T-helper 17 cell (primary cell): ENCODE measurements at places on chromosomes 7 and 10. TPM values are rescaled to one million over a fixed set of nuclear protein-coding genes. Genes with fewer than 3 reads are reported as not detected.

DNA sequence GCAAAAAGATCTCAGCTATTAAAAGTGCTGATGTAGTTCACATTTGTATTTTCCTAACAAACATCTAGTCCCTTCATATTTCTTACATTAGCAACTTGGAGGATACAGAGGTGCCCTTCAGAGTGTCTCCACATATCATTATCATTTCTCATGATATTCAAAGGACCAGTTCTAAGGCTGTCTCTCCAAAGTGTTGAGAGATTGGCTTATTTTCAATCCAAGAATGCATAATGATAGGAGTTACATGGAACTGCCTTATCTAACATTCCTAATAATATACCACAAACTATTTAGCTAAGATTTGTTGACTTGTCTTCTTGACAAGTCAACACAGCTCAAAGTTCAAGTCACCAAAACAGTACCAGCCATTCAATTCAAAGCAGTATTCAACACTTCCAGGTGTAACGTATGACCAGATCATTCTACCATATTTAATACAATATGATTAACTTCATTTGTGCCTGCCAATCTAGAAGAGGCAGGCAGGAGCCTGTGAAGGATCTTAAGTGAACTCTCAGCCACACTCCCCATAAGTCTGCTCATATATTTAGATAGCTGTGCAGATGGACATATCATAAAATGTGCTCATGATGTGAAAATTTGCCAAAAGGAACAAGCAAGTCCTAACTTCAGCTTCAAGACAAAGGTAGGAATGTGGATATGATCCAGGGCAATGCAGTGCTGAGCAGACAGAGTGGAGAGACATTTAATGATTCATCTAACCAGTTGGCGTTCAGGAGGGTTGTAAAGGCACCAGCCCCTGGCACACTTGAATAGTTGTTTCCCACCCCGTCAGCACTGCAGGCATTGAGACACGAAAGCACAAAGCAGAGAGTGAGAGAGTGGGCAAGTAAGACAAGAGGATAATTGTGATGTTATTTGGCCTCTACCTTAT is 108.3 kb downstream of the MTERF1 start:
- H3K27ac ChIP-seq, result no peak overlapping the region
- DNase-seq, result no peak
- H3K36me3 ChIP-seq, result no peaks in the 10 kb centered on the region
- no peak overlapping the region for H3K4me3 ChIP-seq
- no peaks in the 10 kb centered on the region for H3K27me3 ChIP-seq

DNA sequence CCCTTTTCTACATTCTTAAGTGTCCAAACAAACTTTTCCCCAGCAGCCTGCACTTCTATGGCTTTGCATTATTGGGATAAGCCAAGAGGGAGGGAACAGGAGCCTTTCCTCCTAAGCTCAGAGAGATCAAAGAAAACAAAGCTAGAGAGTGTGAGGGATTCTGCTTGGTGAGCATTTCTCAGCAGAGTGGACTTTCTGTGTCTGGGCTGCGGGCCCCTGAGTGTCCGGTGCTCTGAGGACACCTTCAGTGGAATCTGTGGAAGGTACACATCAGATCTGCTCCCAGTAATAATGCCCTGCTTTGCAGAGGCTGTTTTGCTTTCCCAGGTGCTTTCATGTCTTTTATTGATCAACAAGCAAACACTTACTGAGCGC is 50.2 kb downstream of the KCNMA1 start:
- peaks cover 11% of the 10 kb centered on the region for H3K27me3 ChIP-seq
- H3K4me3 ChIP-seq, result no peak overlapping the region
- peaks cover 4% of the 10 kb centered on the region for H3K4me1 ChIP-seq
- H3K27ac ChIP-seq, result no peak overlapping the region
- no peak for DNase-seq

DNA sequence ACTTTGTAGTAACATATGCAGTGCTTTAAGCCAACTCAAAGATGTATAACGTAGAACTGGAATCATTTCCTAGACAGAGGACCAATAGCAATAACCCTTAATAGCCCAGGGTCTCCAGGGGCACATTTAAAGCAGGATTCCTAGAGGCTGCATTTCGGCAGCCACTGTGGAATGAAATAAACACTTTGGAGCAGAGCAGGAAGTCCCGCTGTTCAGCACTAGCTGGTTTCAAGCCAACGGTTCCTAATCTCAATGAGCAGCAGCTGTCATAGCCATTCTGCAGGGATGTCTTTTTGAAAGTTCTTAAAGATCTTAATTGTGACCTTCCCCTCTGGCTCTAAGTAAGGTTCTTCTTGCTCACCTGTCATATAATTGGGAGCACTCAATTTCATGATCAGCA is 18.4 kb upstream of the MACROH2A2 start:
- DNase-seq, result no peak
- no peak overlapping the region for H3K4me3 ChIP-seq
- H3K27ac ChIP-seq, result no peak overlapping the region
- peaks cover 3% of the 10 kb centered on the region for H3K4me1 ChIP-seq
- no peaks in the 10 kb centered on the region for H3K36me3 ChIP-seq

ASZ1 gene
- total RNA-seq, result not detected
